ENCODE measurements at places on chromosomes 5 and 9. TPM values are rescaled to one million over a fixed set of nuclear protein-coding genes. Genes with fewer than 3 reads are reported as not detected.

PCDHA3 gene
- total RNA-seq = 0.32 TPM

UNC13B gene
- 58.0 TPM for total RNA-seq

ALDOB gene
- total RNA-seq = not detected

GMCL2 gene
- total RNA-seq = not detected

GRCh38 chr5:163888366-163888765, 382.9 kb downstream of the MAT2B start:
- H3K4me1 ChIP-seq = peaks cover 4% of the 10 kb centered on the region
- H3K36me3 ChIP-seq = no peaks in the 10 kb centered on the region
- no peak overlapping the region for H3K4me3 ChIP-seq

DNA sequence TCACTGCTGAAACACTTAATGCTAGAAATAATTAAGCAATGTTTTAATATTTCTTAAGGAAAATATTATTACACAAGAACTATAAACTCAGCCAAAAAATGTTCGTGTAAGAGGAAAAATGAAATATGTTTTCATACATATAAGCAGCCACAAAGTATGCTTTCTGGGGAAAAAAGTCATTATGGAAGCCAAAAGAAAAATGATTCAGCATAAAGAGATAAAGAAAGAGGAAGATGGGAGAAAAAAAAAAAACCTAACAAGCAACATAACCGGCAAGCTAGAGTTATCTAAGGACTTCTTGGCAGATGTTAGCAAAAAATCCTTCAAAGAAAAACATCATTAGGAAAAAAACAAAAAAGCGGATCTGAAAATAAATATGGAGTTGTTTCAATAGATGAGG, 179.1 kb downstream of the MUSK start:
- H3K4me3 ChIP-seq = no peak overlapping the region
- no peaks in the 10 kb centered on the region for H3K4me1 ChIP-seq
- no peak for DNase-seq
- no peaks in the 10 kb centered on the region for H3K27me3 ChIP-seq
- no peak overlapping the region for H3K27ac ChIP-seq
- no peaks in the 10 kb centered on the region for H3K36me3 ChIP-seq

DNA sequence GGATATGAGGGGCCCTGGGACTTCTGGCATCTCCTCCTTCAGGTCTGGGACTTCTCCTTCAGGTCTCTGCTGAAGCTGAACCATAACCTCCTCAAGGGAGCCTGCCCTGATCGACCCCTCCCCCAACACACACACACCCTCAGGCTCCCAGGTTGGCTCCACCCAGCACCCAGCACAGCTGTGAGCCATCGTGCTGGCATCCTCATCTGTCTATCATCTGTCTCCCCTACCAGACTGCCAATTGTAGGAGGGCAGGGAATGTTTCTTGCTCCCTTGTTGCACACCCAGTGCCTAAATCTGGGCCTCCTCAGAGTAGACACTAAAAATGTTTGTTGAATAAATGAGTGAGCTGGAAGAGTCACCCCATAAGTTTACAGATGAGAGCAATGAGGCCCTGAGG, 71.4 kb downstream of the LRSAM1 start:
- H3K27me3 ChIP-seq = no peaks in the 10 kb centered on the region
- DNase-seq = no peak
- H3K36me3 ChIP-seq = peaks cover 37% of the 10 kb centered on the region
- peaks cover 28% of the 10 kb centered on the region for H3K4me1 ChIP-seq
- no peak overlapping the region for H3K27ac ChIP-seq

Measured in neural crest cell (in vitro differentiated cells).